NCI-H2081 (cell line): ENCODE measurements at places on chromosomes 4 and X.

- DNase-seq = no peak
These were observed 293.8 kb downstream of the IQCM start for GRCh38 chr4:149521611-149522425.

DNA sequence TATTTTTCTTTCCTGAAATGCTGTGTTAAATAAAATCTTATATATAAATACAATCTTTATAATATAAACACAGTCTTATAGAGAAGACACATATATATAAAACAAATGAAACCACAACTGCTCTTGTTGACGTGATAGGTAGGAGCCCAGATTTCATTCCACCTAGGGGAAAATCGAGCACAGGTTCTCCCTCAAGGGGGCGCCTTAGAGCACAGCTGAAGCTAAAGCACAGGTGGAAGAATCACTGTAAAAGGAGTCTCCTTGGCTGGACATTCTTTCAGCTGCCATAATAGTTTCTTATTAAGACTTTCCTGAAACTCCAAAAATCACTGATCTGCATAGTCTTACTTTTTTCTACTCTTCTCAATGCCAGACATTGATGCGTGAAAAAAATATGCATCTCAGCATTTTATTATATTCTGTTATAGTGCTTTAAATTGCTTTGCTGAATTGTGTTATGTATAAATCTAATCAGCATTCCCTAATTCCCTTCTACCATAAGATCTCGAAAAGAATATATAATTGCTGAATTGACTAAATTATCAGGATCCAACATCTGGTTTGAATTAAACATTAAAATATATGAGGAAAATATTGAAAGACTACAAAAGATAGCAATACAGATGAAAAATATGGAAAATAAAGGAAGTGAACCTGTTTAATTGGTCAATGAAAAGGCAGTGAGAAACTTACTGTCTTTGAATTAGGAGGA, 25.5 kb upstream of the RXFP1 start:
- DNase-seq = peak; percentile 1

GRCh38 chr4:147174591-147174990, 228.9 kb upstream of the TTC29 start:
- no peak for DNase-seq

DNA sequence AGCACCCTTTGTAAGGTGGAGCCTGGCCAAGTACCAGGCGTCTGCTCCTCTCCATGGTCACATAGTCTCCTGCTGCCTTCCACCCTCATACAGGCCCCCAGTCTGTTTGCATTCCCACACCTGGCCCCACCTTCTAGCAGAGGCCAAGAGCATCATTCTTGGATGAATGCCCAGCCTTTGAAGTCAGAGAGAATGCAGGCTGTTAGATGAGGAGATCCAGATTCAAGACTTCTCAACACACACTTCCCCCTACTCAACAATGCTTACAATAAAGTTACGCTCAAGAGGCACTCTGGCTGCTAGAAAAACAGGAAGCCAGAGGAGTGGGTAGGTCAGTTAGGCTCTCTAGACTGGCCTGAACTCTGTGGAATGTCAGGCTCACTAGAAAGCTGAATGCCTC, 43.3 kb downstream of the SHROOM4 start:
- DNase-seq = no peak

DNA sequence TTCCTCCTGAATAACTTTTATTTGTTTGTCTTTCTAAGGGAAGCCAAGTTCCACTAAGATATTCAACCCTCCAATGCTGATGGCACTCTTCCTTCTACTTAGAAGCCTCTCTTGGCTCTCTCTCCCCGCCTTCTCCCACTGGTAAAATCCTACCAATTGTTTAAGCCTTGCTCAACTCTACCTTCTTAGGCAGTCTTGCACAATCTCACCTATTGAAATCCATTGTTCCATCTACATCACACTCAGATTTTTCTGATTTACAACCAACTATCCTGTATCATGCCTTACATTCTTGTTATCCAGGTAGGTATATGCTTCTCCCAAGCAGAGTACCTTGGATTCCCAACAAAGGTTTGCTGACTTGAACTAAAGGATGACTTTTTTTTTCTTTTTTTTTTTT, 69.1 kb downstream of the NR3C2 start:
- DNase-seq = no peak

DNA sequence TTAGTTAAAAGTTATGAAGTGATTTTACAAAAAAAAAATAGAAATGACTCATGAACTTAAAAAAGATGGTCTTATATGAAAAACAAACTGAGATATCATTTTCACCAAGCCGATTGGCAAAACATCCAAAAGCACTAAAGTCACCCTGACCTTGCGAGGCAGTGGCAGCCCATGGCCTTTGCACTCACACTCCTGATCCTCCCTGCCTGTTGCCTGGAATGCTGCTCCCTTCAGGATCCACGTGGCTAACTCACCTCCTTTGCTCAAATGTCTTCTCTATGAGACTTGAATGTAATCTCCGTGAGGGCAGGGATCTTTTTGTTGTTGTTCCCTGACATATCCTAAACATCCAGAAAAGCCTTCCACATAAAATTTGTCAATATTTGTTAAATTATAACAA, 106.4 kb downstream of the RAPGEF2 start:
- no peak for DNase-seq

DNA sequence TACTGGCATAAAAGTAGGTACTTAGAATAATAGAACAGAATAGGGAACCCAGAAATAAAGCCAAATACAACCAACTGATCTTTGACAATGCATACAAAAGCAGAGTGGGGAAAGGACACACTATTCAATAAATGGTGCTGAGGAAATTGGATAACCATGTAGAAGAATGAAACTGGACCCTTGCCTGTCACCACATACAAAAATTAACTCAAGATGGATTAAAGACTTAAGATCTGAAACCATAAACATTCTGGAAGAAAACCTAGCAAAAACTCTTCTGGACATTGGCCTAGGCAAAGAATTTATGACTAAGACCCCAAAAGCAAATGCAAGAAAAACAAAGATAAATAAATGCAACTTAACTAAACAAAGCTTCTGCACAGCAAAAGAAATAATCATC, 45.6 kb downstream of the ARFIP1 start:
- DNase-seq = no peak

DNA sequence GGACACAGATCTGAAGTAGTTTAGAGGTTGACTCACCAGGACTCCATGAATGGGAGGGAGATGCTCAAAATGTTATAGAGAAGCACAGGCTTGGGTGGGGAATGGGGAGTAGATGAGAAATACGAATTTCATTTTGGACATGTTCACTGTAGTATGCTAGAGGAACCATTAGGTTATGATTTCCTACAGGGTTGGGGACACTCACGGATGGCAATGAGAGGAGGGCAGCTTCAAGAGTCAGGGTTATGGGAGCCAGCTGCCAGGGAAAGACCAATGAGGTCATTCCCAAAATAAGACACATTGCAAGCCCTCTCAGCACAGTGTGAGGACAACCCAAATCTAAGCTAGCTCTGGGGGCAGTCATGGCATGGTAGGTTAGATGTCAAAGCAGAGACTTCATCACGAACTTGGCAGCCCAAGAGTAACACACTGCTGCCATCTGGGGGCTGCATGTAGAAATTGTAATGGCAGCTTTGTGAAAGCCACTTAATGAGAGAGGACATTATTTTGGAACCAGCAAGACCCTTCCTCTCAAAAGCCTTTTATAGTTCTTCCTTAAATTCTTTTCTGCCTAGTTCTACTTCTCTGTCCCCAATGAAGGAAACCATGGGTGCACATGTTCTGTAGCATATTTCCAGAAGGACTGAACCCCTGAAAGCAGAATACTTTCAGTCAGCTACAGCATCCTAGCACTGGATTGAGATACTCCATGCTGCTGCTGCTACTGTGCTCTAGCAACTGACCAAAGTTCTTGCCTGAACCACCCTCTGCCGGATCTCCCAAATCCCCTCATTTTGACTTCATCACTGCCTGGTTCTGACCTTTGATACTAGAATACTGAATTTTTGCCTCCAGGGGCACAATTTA, 16.2 kb upstream of the ZCCHC12 start:
- DNase-seq = peak; percentile 67

GRCh38 chr4:85780664-85781063, 305.7 kb downstream of the ARHGAP24 start:
- DNase-seq = no peak

DNA sequence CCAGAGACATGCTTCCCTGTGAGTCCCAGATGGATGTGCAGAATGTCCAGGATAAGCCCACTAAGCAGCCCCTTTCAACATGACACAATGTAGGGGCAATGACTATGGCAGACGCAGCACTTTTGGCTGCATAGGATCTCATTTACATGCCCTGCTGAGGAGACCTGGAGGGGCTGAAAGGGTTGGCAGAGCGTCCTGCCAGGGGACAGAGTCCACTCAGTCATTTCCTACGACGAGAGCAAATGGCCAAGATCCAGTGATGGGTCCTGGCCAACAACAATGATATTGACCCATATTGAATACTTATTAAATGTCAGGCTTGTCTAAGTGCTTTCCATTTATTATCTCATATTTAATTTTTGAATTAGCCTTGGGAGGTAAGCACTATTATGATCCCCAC, 41.4 kb downstream of the LGI2 start:
- no peak for DNase-seq

DNA sequence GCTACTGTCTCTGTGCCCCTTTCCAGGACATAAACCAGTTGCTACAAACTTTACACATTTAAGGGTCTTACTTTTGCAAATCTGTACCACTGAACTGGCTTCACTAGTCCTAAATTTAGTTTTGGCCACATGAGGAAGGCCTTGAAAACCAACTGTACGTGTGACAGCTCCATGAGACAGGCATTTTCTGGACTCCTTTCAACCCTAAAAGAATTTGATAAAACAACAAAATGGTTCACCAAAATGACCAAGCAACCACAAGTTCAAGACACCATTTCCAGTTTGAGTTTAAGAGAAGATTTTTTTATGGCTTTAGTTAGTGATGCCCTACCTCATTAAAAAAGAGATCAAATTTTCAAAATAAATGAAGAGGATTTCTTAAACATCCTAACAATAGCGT, 246.4 kb downstream of the ZNF674 start:
- no peak for DNase-seq

DNA sequence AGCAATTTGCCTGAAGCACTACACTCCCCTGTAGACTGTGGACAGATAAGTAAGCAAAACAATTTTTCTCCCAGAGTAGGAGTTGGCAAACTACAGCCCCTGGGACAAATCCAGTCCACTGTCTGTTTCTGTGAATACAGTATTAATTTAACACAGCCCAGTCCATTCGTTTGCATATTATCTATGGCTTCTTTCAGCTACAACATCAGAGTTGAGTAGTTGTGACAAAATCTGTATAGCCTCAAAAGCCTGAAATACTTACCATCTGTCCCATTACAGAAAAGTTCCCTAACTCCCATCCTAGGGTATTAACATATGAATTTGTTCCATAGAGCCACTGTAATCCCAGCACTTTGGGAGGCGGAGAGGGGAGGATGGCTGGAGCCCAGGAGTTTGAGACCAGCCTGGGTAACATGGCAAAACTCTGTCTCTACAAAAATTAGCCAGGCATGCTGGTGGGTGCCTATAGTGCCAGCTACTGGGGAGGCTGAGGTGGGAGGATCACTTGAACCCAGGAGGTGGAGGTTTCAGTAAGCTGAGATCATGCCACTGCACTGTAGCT, 53.0 kb downstream of the AMELX start:
- no peak for DNase-seq

DNA sequence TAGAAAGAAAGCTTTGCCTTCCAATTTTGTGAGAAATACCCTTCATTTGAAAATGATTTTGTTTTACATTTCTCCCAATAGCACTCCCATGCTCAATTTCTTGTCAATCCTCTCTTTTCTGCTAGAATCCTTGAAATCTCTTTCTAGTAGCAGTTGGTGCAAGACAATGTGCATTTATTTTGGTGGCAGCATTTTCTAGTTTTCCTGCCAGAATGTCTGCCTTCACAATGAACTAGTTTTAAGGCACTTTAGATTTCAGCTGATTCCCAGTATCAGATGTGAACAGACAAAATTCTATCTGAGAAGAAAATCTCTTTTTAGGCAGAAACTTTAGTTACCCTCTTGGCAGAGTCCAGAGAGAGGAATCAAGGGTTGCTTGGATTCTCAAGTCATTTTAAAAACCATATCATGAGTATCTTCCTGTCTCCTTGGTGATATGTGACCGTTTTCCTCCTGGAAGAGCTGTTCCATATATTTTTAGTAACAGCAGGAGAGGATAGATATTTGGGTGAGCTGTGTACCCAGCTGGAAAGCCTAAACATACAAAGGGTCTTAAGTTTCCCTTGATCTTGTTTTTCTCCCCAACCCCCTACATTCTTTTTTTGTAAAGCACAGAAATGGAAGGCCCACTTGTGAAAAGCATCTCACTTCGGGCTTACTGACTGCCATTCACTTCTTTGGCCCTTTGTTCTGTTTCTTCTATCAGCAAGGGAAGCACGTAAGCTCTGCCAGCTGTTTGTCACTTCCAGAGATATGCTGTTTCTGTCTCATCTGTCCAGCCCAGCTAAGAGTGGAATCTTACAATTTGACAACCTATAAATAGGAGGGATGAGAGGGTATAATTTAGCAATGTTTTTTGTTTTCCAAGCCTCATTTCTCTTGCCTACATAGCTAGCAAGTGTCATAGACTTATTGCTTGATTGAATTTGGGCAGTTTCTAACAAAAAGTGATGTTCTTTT, 38.7 kb downstream of the TSPAN7 start:
- DNase-seq = no peak

GRCh38 chr4:179165000-179165738, 1722.9 kb upstream of the AGA start:
- no peak for DNase-seq

DNA sequence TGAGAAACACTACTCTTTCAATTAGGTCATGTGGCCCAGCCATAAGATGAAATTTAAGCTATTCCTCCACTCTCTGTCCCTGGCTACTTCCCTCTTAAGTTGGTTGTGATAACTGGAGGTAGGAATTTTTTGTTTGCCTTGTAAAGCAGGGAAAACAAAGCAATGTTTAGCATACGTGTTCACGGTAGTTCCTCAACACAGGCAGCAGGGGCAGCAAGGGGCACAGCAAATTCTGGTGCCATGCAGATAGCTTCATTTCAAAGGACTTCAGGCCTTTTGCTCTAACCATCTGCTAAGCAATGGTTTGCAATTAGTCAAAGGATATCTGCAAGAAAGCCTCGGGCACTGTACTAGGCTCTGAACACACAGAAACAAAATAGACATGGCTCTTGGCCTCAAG, 330.2 kb downstream of the ZIC3 start:
- DNase-seq = no peak

DNA sequence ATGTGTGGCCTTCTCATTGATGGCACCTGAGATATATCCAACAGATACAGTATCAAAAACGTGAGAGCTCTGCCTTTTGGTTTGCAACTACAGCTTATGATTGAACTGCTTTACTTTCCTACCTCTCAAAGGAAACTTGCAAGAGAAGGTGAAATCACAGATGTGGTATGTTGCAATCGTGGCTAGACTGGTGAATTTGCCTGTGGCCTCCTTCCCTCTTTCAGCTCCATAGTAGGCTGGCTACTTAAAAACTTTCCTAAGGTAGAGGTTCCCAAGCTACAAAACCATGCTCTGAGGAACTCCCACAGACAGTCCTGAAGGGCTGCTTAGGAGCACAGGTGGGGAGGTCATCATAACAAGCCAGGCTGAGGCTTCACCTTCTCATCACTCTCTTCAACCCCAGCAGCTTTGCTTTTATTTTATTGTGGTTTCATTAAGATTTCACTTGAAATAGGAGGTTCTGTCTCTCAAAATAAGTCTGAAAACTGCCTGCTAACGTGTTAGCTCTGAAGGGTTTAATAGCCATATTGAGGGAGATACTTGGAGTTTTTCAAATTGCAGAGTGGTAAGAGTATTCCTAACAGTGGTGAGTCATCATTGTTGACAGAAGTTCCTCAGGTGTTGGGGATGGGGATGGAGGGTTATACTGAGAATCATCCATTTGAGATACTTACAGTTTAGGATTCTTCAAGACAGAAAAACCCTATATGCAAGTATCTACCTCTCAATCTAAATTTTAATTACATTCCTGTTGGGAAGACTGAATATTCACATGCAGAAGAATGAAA, 93.5 kb upstream of the UCP1 start:
- no peak for DNase-seq
